ENCODE measurements at places on chromosomes 7 and 10. TPM values are rescaled to one million over a fixed set of nuclear protein-coding genes. Genes with fewer than 3 reads are reported as not detected.
A peak's percentile ranks its signal among the peaks of the same experiment; 100 is the strongest.

The CHST12 gene
- total RNA-seq, result 9.7 TPM

The MRLN gene
- total RNA-seq, result not detected

The PRR15 gene
- total RNA-seq, result 1.8 TPM

The LBX1 gene
- total RNA-seq, result not detected

DNA sequence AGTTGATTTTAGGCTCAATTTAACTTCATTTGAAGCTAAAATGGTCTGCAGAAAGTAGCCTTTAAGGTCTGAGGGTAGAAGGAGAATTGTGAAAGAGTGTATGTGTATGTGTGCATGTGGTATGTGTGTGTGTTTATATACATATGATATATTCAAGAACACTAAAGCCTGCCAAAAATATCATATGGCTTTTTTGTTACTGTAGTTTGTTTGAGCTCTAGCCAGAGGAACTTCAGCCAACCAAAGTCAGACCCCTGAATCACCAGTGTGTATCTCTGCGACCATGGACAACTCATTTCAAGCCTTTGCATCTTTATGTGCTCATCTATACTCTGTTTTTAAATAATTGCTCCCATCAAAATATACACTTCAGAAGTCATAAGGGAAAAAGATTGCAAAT is 58.4 kb upstream of the HDAC9 start:
- no peak for DNase-seq
- no peaks in the 10 kb centered on the region for H3K36me3 ChIP-seq
- H3K27me3 ChIP-seq, result no peaks in the 10 kb centered on the region
- no peak overlapping the region for H3K4me3 ChIP-seq
- H3K4me1 ChIP-seq, result no peaks in the 10 kb centered on the region

DNA sequence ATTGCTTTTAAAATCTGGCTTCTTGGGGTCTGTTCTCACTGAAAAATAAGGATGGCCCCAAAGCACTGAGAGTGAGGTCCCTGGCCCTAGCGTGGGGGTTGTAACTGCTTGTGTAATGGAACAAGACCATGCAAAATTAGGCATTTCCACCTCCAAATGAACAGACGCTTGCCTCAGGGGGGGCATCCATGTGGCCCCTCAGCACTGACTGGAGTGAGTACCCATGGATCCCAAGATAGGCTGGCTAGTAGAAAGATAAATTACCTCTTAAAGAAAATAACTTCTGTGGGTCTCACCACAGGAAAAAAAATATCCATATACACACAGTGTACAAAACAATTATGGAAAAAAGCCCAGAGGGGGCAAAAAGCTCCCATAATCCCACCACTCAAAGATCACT is 15.2 kb upstream of the CPA1 start:
- peak overlapping the region; percentile 28 for H3K27ac ChIP-seq
- no peak overlapping the region for H3K4me3 ChIP-seq
- H3K4me1 ChIP-seq, result no peaks in the 10 kb centered on the region
- no peaks in the 10 kb centered on the region for H3K36me3 ChIP-seq

GRCh38 chr10:124013916-124014315 is 79.5 kb downstream of the CHST15 start:
- H3K4me3 ChIP-seq, result no peak overlapping the region
- no peak overlapping the region for H3K27ac ChIP-seq
- no peak for DNase-seq

- no peak overlapping the region for H3K4me3 ChIP-seq
- no peaks in the 10 kb centered on the region for H3K36me3 ChIP-seq
- no peaks in the 10 kb centered on the region for H3K4me1 ChIP-seq
- H3K27ac ChIP-seq, result no peak overlapping the region
- no peak for DNase-seq
Observed at GRCh38 chr7:139829775-139830117, 682 bp downstream of the TBXAS1 start.

GRCh38 chr7:69388452-69389137 is 209.7 kb upstream of the AUTS2 start:
- no peak overlapping the region for H3K27ac ChIP-seq
- H3K4me1 ChIP-seq, result no peaks in the 10 kb centered on the region
- no peaks in the 10 kb centered on the region for H3K27me3 ChIP-seq

DNA sequence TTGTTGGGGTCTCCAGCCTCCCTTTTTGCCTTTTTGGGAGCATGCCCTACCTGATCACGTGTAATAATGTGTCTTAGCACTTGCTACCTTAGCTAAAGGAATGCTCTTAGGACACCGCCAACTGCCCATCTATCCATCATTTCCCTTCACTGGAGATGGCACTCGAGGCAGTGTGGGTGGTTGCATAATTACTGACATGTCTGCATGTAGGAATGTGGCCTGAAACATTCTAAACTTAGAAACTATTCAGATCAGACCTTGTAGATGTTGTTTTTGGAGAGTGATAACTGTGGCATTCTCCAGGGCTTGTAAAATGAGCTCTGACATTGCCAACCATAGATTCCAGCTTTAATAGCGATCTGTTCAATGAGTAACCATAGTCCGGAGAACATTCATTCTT is 365.8 kb downstream of the BBS9 start:
- no peak for DNase-seq
- H3K4me1 ChIP-seq, result no peaks in the 10 kb centered on the region
- no peak overlapping the region for H3K4me3 ChIP-seq
- H3K27me3 ChIP-seq, result no peaks in the 10 kb centered on the region
- no peaks in the 10 kb centered on the region for H3K36me3 ChIP-seq

DNA sequence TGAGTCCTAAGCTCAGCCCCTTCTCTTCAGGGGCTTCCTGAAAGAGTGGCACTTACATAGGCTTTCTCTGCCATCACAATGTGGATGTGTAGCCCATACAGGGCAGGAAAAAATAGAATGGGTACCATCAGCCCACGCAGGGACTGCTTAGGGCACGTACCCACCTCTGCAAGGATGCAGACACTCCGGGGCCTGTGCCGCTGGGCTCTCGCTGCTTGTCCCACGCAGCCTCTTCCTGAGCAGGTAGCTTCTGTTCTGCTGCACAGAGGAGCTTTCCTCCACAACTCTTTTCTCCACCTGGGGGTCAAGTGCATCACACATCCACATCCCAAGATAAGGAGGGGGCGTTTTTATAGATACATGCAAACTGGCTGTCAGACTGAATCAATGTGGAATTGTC is 34.3 kb downstream of the FRMPD2 start:
- no peak overlapping the region for H3K4me3 ChIP-seq
- no peak for DNase-seq
- no peak overlapping the region for H3K27ac ChIP-seq
- no peaks in the 10 kb centered on the region for H3K4me1 ChIP-seq
- H3K36me3 ChIP-seq, result no peaks in the 10 kb centered on the region
- H3K27me3 ChIP-seq, result no peaks in the 10 kb centered on the region

DNA sequence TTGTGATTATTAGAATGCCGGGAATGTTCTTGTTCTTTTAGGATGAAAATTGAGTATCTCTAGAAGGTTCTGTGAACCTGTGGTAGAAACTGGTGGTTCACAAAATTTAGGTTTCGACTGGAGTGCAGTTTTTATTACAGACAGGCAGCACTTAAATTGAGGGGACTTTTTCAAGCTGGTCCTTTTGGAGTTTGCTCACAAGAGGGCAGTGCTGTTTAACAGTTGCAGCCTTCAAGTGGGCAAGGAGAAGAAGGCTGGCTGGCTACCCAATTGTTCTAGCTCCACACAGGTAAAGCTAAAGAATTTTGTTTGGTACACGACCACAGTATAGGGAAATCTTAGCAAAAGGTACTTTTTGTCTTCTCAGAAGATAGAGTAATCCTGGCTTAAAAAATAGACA is 233.6 kb downstream of the SNX13 start:
- no peaks in the 10 kb centered on the region for H3K4me1 ChIP-seq
- peak; percentile 23 for DNase-seq
- no peaks in the 10 kb centered on the region for H3K27me3 ChIP-seq
- no peak overlapping the region for H3K4me3 ChIP-seq

- H3K4me1 ChIP-seq, result no peaks in the 10 kb centered on the region
- H3K36me3 ChIP-seq, result no peaks in the 10 kb centered on the region
- no peak overlapping the region for H3K4me3 ChIP-seq
- H3K27ac ChIP-seq, result no peak overlapping the region
- no peaks in the 10 kb centered on the region for H3K27me3 ChIP-seq
Observed at GRCh38 chr7:80732630-80733029, 94.2 kb downstream of the CD36 start.

DNA sequence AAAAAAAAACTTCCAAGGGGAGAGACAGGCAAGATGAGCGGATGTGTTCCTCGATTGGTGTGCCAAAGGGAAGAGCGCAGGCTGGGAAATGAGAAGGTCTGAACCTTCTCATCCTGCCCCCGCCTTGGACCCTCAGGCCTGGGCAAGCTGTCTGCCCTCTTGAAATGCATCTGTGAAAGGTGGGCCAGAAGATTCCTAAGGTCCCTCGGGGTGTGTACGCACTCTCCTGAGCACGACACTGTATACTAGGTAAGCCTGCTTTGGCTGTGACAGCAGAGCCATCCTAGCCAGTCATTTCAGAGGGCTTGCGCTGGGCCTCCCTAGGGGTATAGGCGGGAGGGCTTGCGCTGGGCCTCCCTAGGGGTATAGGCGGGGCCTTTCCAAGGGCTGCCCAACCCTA is 26.8 kb downstream of the PODXL start:
- H3K36me3 ChIP-seq, result no peaks in the 10 kb centered on the region
- no peaks in the 10 kb centered on the region for H3K4me1 ChIP-seq
- no peaks in the 10 kb centered on the region for H3K27me3 ChIP-seq
- DNase-seq, result no peak
- H3K27ac ChIP-seq, result peak overlapping the region; percentile 49
- no peak overlapping the region for H3K4me3 ChIP-seq

GRCh38 chr10:94146746-94147145 is 153.0 kb downstream of the PLCE1 start:
- H3K36me3 ChIP-seq, result no peaks in the 10 kb centered on the region
- no peak for DNase-seq
- no peak overlapping the region for H3K4me3 ChIP-seq
- no peaks in the 10 kb centered on the region for H3K27me3 ChIP-seq

- H3K36me3 ChIP-seq, result no peaks in the 10 kb centered on the region
- no peak overlapping the region for H3K4me3 ChIP-seq
- no peak overlapping the region for H3K27ac ChIP-seq
- H3K4me1 ChIP-seq, result no peaks in the 10 kb centered on the region
- no peak for DNase-seq
- no peaks in the 10 kb centered on the region for H3K27me3 ChIP-seq
Observed at GRCh38 chr7:1942243-1942940, 272.3 kb downstream of the ELFN1 start.

DNA sequence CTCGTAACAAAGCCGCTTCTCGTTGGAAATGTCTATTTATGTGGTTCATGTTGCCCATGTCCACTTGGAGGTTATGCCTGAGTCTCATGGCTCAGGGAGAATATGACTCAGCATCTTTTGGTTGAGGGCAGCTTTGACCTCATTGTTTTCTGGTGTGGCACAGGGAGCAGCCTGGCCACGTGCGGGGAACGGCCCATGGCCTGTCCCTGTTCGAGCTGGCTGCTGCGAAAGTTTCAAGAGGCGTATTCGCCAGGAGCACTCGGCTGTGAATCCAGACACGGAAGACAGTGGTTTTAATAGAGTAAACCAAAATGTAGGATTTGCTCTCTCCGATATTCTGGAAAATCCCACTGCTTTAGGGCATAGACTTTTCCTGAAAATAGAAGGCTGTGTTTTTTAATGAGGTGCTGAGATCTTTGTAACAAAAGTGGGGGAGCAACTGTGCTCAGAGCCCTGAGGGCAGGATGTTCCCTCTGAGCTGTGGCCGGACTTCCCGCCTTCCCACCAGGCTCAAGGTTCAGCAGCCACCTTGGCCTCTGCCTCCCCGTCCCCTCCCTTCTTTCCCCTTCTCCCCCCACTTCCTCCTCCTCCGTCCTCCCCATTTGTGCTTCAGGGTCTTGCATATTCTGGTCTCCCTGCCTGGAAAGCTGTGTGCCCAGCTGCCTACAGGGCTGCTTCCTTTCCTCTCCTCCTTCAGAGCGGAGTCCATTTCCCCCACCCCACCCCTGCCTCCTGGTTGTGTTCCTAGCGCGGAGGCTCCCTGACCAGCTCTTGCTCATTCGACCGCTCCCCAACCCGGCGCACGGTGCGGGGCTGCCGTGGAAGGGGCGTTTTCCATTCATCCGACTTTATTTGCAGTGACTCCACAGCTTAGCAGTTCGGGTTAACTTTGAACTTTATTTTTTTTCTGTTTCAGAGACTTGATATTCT is 642.0 kb downstream of the SDK1 start:
- H3K4me3 ChIP-seq, result no peak overlapping the region
- no peaks in the 10 kb centered on the region for H3K27me3 ChIP-seq
- H3K4me1 ChIP-seq, result no peaks in the 10 kb centered on the region
- no peak overlapping the region for H3K27ac ChIP-seq
- DNase-seq, result no peak

GRCh38 chr7:133207687-133208086 is 45.2 kb upstream of the EXOC4 start:
- no peak overlapping the region for H3K27ac ChIP-seq
- H3K4me3 ChIP-seq, result no peak overlapping the region
- H3K27me3 ChIP-seq, result no peaks in the 10 kb centered on the region
- H3K36me3 ChIP-seq, result no peaks in the 10 kb centered on the region
- no peaks in the 10 kb centered on the region for H3K4me1 ChIP-seq

DNA sequence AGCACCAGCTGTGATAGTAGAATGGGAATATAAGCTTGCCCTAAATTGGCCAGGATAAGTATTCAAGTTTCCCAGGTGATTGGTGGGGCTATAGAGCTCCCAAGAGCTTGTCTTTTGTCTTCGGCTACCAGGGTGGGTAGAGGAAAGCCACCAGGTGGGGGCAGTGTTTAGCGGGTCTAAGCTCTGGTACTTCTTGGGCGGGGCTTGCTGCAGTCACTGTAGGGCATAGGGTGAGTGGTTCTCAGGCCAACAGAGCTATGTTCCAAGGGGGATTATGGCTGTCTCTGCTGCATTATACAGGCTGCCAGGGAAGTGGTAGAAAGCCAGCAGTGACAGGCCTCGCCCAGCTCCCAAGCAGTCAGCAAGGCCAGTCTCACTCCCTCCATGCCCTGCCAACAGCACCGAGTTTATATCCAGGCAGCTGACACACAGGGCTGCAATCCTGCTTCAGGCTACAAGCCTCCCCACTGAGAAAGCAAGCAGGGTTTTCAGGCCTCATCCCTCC is 110.7 kb downstream of the ZNF467 start:
- no peak for DNase-seq
- H3K4me1 ChIP-seq, result no peaks in the 10 kb centered on the region
- no peaks in the 10 kb centered on the region for H3K36me3 ChIP-seq
- no peak overlapping the region for H3K4me3 ChIP-seq
- H3K27me3 ChIP-seq, result no peaks in the 10 kb centered on the region
- H3K27ac ChIP-seq, result no peak overlapping the region

GRCh38 chr10:28637346-28637745 is 40.0 kb upstream of the BAMBI start:
- no peak overlapping the region for H3K27ac ChIP-seq
- no peak overlapping the region for H3K4me3 ChIP-seq
- H3K4me1 ChIP-seq, result no peaks in the 10 kb centered on the region
- H3K27me3 ChIP-seq, result no peaks in the 10 kb centered on the region
- H3K36me3 ChIP-seq, result no peaks in the 10 kb centered on the region
- DNase-seq, result no peak
